ENCODE measurements at places on chromosomes 3 and 15.

DNA sequence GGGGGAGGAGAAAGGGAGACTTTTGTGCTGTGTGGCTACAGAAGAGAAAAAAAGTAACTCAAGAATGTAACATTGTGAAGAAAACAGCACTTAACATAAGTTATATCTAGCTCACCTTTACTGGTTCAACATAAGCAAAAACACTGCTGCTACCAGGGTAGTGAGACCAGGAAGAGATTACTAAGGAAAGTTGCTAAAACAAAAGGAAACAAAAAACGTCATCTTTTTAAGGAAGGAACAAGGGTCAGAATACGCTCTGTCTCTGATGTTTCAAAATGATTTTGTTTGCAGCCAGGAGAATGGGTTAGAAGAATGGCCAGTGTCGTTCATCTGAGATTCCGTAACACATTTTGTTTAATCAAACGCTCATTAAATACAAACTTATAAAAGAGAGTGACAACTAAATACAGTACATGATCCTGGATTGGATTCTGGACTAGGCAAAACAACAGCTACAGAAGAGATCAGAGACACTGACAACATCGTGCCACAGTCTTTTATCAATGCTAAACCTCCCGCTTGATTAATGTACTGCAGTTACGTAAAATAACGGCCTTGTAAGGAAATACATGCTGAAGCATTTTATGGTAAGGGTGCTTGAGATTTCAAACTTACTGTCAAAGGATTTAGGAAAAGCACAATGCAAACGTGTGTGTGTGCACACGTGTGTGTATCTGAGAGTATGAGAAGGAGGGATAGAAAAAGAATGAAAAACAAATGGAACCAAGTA lies 67.7 kb downstream of the FOXP1 start:
- DNase-seq = no peak

GRCh38 chr3:181899702-181900101 lies 188.0 kb downstream of the SOX2 start:
- DNase-seq = no peak

- DNase-seq = no peak
Measured at GRCh38 chr3:98395101-98395500, 4.6 kb downstream of the OR5K3 start.

GRCh38 chr3:141553055-141553454 lies 66.2 kb downstream of the RASA2 start:
- DNase-seq = no peak

GRCh38 chr15:31157644-31158069 lies 56.1 kb upstream of the TRPM1 start:
- DNase-seq = no peak

DNA sequence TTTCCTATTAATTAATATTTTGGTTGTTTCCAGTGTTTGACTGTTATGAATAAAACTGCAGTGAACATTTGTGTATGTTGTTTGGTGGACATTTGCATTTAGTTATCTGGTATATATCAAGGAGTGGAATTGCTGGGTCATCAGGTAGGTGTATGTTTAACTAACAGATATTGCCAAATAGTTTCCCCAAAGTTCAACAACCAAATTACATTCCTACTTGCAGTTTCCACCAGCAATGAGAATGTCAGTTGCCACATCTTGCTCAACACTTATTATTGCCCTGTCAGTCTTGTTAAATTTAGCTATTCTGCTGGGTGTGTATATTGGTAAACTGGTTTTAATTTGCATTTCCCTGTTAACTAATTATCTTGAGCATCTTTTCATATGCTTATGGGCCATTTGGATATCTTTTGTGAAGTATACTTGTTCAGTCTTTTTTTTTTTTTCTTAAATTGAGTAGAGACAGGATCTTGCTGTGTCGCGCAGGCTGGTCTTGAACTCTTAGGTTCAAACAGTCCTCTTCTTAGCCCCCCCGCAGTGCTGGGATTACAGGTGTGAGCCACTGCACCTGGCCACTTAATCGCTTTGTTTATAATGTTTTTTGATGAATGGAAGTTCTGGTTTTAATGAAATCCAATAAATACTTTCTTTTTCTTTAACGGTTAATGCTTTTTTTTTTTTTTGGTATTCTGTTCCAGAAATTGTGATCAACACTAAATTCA lies 7.9 kb downstream of the FEM1B start:
- DNase-seq = no peak

- no peak for DNase-seq
Measured at GRCh38 chr3:42535981-42536784, 33.7 kb downstream of the VIPR1 start.

DNA sequence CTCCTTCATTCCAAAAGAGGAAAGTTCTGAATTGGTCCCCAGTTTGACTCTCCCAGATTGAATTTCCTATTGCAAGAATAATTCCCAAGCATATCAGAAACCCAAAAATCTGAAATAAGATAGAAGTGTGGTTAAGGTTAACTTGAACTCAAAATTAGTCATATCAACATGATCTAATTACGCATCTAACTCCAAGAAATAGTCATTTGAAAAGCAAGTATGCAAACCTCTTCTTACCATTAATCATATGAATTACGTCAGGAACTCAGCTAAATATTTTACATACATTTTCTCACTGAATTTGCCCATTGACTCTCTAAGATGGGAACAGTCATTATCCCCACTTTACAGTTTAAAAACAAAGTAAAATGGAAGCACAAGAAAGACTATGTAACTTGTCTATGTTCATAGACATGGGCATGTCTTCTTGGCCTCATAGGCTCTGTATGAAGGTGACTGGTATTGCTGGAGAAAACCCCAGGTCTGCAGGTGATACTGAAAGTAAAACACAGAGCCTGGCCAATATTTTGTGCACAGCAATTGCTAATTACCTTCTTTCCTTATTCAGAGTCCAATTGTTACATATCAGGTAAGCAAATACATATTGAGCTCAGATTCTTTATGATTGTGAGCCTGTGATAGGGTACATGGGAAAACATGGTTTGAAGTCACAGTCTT lies 139.2 kb downstream of the ATP8B4 start:
- no peak for DNase-seq

DNA sequence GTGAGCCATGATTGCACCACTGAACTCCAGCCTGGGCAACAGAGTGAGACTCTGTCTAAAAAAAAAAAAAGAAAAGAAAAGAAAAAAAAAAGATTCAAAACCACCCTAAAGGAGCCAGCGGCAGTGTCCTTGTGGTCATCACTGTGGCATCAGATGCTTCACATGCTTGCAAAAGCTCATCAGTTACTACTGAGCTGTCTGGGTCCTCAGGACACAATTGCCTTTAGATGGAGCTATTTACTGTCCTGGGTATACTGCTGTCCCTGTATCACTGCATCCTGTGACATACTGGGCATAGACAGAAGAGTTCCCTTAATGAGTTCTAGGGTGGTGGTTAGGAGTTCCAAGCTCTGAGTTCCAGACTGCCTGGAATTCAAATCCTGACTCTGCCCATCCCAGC lies 85.8 kb downstream of the LINGO1 start:
- DNase-seq = no peak
